ENCODE measurements at places on chromosomes 4 and X.

GRCh38 chr4:1235381-1236102, 13.4 kb downstream of the CTBP1 start:
- peak; percentile 21 for DNase-seq

DNA sequence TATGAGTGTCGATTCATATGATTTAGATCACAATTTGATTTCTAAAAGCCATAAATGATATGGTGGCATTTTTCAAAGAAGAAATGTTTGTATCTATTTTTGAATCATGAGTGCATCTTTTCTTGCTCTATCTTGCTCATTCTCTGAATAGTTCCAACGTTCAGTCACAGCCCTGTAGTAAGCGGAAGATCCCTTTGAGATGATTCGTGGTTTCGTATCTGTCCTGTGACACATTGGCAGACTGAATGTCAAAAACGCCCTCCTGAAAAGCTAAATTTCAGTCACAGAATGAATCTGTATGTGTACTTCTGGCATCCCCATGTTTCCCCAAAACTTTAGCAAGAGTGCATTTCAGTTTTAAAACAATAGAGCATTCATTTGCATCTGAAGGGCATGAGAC, 1066.9 kb upstream of the TENM3 start:
- no peak for DNase-seq

- DNase-seq: no peak
These were observed 432.0 kb upstream of the FAM241A start for GRCh38 chr4:111713276-111713675.

GRCh38 chr4:122602277-122603142, 18.4 kb downstream of the IL21 start:
- no peak for DNase-seq

DNA sequence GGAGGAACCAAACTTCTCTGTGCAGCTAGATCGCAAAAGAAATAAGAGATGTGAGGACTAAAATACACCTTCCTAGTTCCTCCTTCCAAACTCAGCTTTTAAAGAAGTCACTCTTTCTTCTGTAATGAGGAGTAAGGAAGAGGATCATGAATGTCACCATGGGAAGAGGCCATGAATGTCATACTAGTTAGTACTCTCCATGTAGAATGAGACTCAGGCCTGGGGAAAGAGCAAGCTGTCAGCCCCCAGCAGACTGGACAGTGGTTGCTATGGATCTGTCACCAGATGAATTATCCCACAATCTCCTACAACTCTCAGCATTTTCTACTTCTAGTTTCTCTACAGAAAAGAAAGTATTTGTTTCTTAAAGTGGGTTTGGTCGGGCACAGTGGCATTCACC, 57.1 kb upstream of the PRDM8 start:
- DNase-seq: no peak

GRCh38 chr4:158783785-158784184, 15.0 kb downstream of the FNIP2 start:
- no peak for DNase-seq

DNA sequence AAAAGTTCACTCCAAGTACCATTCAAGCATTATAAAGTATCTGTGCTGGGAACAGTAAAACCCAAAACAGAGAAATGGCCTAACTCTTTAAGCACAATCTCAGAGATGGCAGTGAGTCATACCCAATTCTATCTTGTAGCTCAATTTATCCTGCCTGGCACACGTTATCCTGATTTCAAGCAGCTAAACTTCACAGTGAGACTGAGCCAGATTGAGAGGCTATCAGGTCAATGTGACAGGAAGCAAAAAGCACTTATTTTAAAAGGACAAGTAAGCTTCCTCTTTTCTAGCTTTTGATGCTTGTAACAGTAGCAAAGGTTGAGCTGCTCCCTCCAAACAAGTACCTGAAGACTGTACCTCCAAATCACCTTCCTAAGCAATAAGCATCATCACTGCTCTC, 324.9 kb downstream of the NAF1 start:
- DNase-seq: no peak

DNA sequence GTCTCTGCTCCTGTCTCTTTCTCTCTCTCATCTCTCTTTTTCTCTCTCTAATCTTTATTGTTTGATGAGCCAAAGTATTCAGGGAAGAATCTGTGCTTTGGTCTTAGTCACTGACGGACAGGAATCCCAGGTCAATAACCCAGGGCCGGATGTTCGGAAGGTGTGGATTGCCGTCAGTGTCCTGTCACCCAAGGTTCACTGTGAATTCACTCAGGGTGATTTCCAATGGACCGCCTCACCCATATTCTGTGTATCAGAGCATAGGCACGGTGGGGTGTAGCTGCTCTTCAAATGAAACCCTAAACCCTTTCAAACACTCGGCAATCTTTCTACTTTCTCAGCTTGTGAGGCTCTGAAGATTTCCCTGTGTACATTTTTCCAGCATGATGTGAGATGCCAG, 144.6 kb upstream of the GPC4 start:
- DNase-seq: no peak

DNA sequence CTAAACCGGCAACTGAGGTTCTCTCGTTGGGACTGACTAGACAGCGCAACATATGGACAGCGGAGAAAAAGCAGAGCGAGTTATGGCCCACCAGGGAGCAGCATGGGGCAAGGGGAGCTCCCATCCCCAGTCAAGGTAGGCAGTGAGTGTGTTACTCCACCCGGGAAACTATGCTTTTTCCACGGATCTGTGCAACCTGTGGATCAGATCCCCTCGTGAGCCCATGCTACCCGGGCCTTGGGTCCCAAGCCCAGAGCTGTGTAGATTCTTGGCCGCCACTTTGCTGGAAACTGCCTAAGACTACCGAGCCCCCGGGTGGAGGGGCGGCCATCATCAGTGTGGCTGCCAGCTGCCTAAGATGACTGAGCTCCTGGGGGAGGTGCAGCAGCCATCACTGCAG, 140.9 kb downstream of the PAPSS1 start:
- DNase-seq: no peak

GRCh38 chrX:121755541-121755940, 708.1 kb downstream of the GLUD2 start:
- DNase-seq: no peak

GRCh38 chr4:120158841-120159463, 92.3 kb upstream of the MAD2L1 start:
- no peak for DNase-seq

DNA sequence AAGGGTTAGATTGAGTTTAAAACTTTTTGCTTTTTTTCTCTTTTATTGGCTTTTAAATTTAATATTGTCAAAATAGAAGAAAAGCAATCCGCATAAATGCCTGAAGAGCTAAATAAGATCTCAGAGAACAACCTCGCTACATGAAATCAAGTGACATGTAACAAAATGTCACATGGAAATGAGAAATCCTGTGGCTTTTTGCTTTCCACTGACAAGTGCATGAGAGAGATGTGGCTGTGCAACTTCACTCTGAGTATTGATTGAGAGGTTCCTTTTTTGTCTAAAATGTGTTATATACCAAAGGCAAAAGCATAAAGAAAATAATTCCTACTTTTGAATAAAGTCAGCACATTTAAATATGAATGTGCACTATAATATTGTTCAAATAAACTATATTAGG, 263.5 kb downstream of the MAPK10 start:
- DNase-seq: no peak
